ENCODE measurements at places on chromosomes 12 and 14. TPM values are rescaled to one million over a fixed set of nuclear protein-coding genes. Genes with fewer than 3 reads are reported as not detected.

DNA sequence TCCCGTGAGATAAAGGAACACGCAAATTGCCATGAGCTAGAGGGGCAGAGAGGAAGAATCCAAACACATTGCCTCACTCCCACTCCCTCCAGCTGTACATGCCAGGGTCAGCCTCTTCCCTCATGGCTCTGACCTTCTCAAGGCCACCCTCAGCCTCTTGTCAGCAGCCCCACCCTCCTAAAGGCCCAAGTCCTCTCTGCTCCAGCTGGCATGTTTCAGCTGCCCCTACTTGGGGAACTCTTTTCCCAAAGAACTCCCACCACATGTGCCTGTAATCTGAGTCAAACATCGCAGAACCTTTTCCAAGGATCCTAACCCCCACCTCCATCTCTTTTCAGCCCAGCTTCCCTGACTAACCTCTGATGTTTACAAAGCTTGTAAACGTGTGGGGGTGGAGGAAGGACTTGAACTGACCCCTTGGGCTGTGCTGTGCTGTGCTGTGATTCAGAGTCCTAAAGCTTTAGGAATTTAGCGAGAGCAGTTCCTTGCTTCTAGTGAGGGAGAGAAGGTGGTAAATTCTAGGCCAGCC, 7.3 kb upstream of the CACNB3 start:
- DNase-seq, result no peak

The B4GALNT3 gene
- total RNA-seq, result 14.0 TPM

The SOAT2 gene
- total RNA-seq, result not detected

The KRT82 gene
- total RNA-seq, result not detected

GRCh38 chr12:24586293-24586692, 362.6 kb downstream of the BCAT1 start:
- no peak for DNase-seq

DNA sequence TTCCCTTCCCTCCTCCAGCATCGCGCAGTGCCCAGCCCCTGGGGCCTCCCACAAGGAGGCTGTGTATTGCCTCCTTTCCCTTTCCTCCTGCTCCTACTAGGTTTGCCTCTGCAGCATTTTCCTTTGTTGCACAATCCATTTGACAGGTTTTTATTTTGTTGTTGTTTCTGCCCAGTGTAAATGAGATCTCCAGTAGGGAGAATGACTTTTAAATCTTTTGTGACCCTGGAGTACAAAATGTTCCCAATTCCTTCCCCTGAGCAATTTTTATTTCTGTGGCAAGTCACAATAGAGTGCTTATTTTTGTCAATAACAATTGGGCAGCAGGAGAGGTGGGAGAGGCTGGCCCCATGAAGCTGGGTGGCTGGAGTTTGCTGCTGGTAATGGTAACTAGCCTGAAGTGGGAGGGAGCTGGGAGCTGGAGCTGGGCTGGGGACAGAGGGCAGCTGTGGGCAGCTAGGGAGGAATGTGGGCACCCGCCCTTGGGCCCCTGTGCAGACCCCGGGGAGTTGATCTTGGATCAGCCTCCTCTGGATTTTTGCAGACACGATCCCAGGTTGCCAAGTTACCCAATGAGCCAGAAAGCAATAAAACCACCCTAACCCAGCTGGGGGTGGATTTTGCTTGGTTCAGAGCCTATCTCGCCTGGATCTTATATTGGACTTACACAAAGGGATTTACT, 160.1 kb downstream of the KTN1 start:
- no peak for DNase-seq

The STAC3 gene
- 6.0 TPM for total RNA-seq

DNA sequence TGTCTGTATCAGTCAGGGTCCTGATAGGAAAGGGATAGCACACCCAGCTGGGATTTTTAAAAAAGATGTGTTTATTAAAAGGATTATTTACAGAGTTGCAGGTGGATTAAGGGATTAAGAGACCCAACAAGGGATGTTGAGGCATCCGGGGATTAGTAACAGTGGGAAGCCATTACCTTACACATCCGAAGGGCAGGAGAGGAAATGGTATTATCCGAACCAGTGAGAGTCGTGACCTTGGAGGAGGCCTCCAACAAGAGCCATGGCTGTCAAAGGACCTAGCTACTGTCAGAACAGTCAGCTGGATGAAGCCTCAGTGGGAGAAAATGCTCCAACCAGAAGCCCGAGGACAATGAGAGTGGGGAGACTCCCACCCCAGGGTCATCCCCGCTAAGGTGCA, 146.3 kb upstream of the KRAS start:
- no peak for DNase-seq

DNA sequence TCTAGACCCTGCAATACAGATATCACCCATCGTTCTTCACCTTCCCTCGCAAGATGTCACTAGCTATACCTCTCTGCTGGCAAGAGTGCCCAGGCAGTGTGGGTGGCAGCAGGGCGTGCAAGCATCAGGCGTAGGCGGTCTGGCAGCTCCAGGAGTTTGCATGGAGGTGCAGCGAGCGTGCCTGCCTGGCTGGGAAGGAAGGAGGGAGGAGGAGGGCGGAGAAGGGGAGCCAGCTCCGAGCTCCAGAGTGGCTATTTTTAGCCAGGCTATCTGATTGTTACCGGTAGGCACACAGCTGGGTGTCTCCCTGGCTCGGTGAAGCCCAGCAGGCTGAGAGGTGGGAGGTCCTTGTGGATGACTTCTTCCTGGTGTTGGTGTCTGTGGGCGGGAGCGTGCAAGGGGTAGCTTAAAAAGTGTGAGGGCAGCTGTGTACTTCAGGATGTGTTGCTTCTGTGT, 6.2 kb downstream of the FOXJ2 start:
- DNase-seq, result peak; percentile 84

The KRT72 gene
- total RNA-seq, result not detected

The CRACR2A gene
- 5.4 TPM for total RNA-seq

The NELL2 gene
- 1.6 TPM for total RNA-seq

GRCh38 chr12:121932176-121932536, 13.8 kb downstream of the CFAP251 start:
- DNase-seq, result no peak

DNA sequence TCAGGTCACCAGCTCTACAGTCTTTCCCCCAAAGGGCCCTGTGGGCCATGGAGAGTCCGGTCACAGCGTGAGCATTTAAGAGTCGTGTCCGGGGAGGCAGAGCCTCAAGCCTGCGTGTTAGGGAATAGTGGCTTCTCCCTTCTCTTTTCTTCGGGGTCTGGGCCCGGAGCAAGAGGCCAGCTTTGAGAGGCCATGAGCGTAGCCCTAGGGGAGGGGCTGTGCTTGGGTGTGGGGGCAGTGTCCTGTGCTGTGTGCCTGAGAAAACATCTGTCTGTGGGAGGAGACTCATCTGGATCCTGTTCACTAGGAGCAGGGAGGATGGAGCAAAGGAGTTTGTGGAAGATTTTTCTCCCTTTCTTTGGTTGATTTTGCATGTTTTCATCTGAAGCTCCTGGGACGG, 5.3 kb downstream of the LRP1-AS start:
- DNase-seq, result no peak

The GLTP gene
- 44.0 TPM for total RNA-seq

The C1S gene
- total RNA-seq, result 321 TPM

The LUM gene
- 361 TPM for total RNA-seq

- DNase-seq, result no peak
Observed at GRCh38 chr14:50829489-50830043, 1.4 kb downstream of the NIN start.

- no peak for DNase-seq
Observed at GRCh38 chr12:47234576-47235141, 154.9 kb upstream of the AMIGO2 start.

DNA sequence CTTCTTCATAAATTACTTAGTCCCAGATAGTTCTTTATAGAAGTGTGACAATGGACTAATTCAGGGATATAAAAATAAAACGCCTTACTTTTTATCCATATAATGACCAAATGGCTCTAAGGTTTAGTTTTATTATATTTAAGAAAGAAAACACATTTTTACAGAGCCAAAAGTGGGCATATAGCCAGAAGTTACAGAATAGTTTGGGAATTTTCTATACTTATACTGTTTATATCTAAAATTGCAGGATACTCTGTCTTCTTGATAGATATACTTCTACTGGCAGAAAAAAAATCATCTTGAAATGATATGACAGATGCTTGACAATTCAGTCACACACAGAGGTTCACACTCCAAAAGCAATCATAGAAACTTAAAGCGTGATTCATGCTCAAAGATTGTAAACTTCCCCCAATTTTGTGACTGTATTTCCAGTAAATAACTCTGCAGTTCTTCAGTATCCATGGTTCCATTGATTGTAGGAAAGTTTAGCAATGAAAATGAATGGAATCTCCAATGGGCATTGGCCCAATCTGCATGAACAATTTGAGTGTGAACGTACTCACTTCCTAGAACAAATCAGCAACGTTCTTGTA, 307.8 kb downstream of the NOVA1 start:
- no peak for DNase-seq

The CD163 gene
- 234 TPM for total RNA-seq

GRCh38 chr14:32019276-32019675, 57.8 kb upstream of the ARHGAP5 start:
- DNase-seq, result no peak

- no peak for DNase-seq
Observed at GRCh38 chr14:34605461-34605860, 24.5 kb downstream of the SNX6 start.

DNA sequence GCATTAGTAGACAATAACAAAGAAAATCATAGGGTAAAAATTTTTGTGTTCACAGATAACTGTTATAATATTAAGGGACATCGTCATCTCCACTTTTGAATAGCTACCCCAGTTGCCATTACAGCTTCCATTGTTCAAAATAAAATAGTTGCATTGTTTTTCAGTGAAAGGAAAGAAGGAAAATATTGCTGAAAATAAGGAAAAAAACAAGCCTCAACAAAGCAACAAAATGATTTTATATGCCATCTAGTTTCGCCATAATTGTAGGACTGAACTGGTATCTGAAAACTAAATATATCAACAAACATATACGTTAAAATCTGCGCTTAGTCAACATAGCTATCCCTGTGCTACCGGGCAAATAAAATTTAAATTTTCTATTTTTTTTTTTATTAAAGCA, 3.3 kb downstream of the CDK17 start:
- no peak for DNase-seq

- no peak for DNase-seq
Observed at GRCh38 chr12:107761502-107761904, 566 bp upstream of the PRDM4 start.

GRCh38 chr14:94392510-94392935, 4.1 kb upstream of the SERPINA1 start:
- peak; percentile 84 for DNase-seq

The PSMB11 gene
- not detected for total RNA-seq

- no peak for DNase-seq
Observed at GRCh38 chr12:78155546-78155945, 324.9 kb downstream of the NAV3 start.

The CHMP4A gene
- total RNA-seq, result 48.0 TPM

DNA sequence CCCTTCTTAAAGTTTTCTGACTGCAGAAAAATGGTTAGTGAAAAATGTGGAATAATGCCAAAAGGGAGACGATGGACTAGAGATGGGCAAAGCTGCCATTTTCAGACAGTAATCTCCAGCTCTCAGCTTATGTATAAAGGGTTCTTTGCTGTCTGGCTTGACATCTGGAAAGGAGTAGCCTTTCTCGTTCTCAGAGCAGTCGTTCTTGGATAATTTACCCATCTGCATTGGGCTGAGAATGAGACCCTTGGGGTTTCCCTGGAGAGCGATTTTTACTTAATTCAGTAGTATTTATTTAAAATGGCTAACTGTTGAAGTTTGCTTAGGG, 1.2 kb downstream of the NUDT4 start:
- DNase-seq, result no peak

All from upper lobe of right lung (tissue), 1 donor.